ENCODE measurements at places on chromosomes 7 and 10.
A peak's percentile ranks its signal among the peaks of the same experiment; 100 is the strongest.

- DNase-seq, result no peak
Observed at GRCh38 chr10:113347508-113347907, 205.3 kb upstream of the HABP2 start.

DNA sequence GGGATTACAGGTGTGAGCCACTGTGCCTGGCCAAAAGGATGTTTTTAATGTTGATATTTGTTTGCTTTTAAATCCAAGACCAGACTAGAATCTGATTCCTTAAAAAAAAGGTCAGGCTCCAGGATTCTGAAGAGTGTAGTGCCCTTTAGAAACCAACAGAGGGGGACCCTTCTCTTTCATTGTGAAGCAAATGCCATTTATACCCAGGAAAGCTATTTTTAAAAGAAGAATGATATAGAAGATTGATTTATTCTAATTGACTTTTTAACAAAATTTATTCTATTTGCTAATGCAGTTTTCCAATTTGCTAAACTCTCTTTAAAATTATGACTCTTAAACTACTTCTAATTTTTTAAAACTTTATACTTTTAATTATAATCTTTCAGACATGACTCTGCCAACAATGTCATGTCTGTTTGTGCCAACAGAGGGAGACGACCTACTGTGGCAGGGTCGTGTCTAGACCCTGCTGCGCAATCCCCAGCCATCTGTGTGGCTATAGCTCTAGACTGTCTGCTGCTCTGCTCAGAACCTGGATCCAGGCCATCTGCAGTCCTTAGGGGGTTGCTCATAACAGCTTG is 201.0 kb upstream of the IMMP2L start:
- DNase-seq, result peak; percentile 65

DNA sequence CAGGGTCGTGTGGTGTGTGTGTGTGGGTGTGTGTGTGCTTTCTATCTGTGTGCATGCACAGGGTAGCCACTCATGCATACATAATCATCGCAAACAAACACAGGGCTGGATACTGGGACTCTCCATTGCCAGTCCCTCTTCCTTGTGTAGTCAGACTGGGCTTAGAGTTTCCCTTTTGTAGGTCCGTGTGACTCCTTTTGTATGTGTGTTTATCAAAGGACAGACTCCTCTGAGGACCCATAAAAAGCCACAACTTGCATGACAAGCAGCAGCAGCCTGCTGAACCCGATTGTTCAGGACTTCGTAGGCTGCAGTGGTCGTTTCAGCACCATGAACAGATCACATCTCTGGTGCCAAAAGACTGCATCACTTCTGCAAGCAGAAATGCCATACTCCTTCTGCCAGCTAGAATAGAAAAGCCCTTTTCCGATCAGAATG is 895 bp downstream of the VSTM2A start:
- DNase-seq, result peak; percentile 27

DNA sequence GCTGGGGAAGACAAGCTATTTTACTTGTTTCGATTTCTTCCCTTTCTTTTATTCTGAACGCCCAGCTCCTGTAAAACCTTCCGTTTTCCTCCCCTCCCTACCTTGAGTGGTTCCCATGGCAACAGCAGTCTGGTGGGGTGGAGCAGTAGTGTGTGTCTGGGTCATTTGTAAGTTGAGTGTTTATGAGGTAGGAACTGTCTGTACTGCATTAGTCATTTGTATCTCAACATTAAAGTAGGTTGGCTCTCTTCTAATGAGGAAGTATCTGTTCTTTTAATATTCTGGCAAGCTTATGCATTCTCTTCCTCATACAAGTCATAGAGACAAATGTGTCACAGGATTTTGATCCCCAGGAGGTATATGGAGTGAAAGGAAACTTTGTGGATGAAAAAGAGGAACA is 85.3 kb upstream of the CCDC6 start:
- DNase-seq, result peak; percentile 60

DNA sequence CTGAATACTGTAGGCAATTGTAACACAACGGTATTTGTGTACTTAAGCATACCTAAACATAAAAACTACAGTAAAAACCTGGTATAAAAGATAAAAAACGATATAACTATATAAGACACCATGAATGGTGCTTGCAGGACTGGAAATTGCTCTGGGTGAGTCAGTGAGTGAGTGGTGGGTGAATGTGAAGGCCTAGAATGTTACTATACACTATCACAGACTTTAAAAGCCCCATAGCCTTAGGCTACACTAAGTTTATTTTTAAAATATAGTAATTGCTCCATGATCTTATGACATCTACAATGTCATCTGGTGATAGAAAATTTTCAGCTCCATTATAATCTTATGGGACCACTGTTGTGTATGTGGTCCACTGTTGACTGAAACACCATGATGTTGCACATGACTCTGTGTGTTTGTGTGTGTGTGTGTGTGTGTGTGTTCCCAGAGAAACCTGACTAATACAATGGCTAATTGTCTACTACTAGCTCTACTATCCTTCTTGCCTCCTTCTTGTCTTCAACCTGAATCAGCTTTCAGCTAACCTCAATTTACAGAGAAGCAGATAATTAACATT is 27.6 kb upstream of the PRPF18 start:
- no peak for DNase-seq

DNA sequence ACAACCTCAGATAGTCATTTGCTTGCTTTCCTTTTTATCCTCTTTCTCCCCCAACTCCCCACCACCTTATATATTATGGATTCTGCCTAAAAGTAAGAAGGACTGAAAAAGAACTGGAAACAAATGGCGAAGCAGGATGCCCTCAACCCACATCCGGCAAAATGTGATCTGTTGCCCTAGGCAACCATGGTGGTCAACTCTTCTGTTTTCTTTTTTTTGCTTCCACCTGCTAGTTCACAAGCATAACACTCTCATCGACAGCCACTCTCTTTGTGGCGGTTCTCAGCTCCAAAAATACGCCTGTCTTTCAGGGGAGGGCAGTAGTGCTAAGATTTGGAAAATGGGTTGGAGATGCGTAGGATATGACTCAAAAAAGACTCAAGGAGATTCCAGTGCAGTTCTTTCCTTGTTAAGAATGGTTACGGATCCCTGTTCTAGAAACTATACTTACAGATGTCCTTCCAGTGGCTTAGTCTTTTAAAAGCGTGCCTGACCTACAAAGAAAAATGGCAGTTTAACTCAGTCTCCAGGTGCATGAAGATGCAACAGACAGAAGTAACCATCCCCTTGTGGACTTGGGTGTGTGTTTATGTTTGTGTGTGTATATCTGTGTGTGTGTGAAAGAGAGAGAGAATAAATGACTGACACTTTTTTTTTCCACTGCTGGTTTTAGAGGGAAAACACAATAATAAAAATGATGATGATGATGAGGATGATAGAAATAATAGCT is 10.7 kb downstream of the APBB1IP start:
- DNase-seq, result no peak

GRCh38 chr10:7593063-7593462 is 73.7 kb downstream of the ITIH5 start:
- peak; percentile 31 for DNase-seq

GRCh38 chr10:32163762-32164148 is 107.5 kb upstream of the KIF5B start:
- no peak for DNase-seq

- no peak for DNase-seq
Observed at GRCh38 chr10:110631934-110632333, 12.2 kb upstream of the RBM20 start.

GRCh38 chr10:43094085-43094484 is 17.2 kb downstream of the RET start:
- no peak for DNase-seq

DNA sequence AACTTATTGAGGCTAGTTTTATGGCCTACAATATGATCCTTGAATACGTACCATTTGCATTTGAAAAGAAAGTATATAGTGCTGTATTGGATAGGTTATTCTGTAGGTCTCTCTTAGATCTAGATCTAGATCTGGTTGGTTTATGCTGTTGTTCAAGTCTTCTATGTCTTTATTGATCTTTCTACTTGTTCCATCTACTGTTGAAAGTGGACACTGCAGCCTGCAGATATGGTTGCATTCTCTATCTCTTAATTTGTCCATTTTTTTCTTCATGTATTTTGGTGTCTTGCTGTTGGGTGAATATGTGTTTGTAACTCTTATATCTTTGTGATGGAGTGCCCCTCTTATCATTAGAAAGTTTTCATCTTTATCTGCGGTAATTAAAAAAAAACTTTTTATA is 139.4 kb upstream of the PCDH15 start:
- no peak for DNase-seq

DNA sequence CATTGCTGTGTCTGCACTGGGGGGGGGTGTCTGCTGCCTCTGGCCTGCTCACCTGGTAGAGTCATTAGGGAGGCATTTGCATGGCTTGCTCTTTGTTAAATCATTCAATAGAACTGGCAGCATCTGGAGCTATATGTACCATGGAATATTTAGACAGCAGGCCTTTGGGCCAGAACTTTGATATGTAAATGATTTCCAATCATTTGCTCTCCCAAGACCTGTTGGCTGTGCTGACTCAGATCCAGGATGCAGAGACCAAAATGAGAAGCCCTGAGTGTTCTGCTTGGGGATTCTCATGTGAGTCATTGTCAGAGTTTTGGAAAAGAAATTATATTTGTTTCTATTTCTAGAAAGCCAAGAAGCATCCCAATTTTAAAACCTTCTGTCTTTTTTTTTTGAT is 257.6 kb upstream of the IGFBP3 start:
- no peak for DNase-seq

- DNase-seq, result no peak
Observed at GRCh38 chr10:89810908-89811525, 109.6 kb downstream of the KIF20B start.

- DNase-seq, result peak; percentile 86
Observed at GRCh38 chr10:110502851-110503301, 5.2 kb downstream of the DUSP5 start.

DNA sequence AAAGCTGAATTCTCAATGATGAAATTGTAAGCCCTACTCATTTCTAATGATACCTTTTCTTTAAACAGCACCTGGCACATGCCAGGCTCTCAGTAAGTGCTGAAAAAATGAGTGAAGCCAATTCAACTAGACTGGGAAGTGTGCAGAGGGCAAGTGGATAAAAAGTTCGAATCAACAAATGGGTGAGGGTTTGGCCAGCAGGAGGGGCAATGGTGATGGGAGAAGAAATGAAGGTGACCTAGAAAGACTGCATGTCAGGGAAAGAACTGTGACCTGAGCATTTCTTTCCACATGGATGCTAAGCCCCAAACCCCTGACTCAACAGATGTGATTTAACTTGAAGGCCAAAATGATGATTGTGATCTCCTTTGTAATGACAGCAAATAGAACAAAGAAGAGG is 54.6 kb downstream of the DKK1 start:
- no peak for DNase-seq

DNA sequence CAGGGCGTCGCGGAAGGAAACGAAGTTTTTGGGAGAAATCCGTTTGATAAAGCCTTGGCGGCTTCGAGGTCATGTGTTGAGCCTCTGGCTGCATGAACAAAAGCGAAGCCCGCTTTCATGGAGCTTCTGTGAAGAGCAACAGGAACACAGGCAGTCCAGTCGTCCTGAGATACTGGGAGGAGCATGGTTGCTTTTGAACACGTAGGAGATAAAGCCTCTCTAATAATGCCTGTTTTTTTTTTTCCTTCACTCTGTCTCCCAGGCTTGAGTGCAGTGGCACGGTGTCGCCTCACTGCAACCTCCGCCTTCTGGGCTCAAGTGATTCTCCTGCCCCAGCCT is 473 bp upstream of the ZNF32 start:
- no peak for DNase-seq
